Liver (tissue), 10 donors: ENCODE measurements at places on chromosomes 1 and 21. TPM values are rescaled to one million over a fixed set of nuclear protein-coding genes. Genes with fewer than 3 reads are reported as not detected.

The SLAMF7 gene
- 1.0 TPM for total RNA-seq

GRCh38 chr21:33908760-33909159, 6.8 kb downstream of the ATP5PO start:
- peaks cover 57% of the 10 kb centered on the region for H3K36me3 ChIP-seq
- no peaks in the 10 kb centered on the region for H3K27me3 ChIP-seq
- H3K27ac ChIP-seq: no peak overlapping the region
- H3K4me1 ChIP-seq: no peaks in the 10 kb centered on the region
- no peak overlapping the region for H3K4me3 ChIP-seq

- no peak for DNase-seq
- no peaks in the 10 kb centered on the region for H3K36me3 ChIP-seq
- peaks cover 3% of the 10 kb centered on the region for H3K27me3 ChIP-seq
- H3K4me1 ChIP-seq: no peaks in the 10 kb centered on the region
- H3K4me3 ChIP-seq: no peak overlapping the region
- H3K27ac ChIP-seq: no peak overlapping the region
Observed at GRCh38 chr1:17209430-17209829, 4.5 kb downstream of the PADI1 start.

GRCh38 chr1:21298981-21299391, 8.7 kb upstream of the ECE1 start:
- H3K4me1 ChIP-seq: no peaks in the 10 kb centered on the region
- no peak overlapping the region for H3K4me3 ChIP-seq
- DNase-seq: no peak
- no peaks in the 10 kb centered on the region for H3K36me3 ChIP-seq
- no peaks in the 10 kb centered on the region for H3K27me3 ChIP-seq
- H3K27ac ChIP-seq: no peak overlapping the region

- no peak overlapping the region for H3K27ac ChIP-seq
- no peaks in the 10 kb centered on the region for H3K4me1 ChIP-seq
- DNase-seq: no peak
- H3K36me3 ChIP-seq: no peaks in the 10 kb centered on the region
Observed at GRCh38 chr1:89608319-89608983, 24.5 kb upstream of the LRRC8C start.
